Naive thymus-derived CD8-positive, alpha-beta T cell (primary cell): ENCODE measurements at places on chromosomes 5 and 9. TPM values are rescaled to one million over a fixed set of nuclear protein-coding genes. Genes with fewer than 3 reads are reported as not detected.

DNA sequence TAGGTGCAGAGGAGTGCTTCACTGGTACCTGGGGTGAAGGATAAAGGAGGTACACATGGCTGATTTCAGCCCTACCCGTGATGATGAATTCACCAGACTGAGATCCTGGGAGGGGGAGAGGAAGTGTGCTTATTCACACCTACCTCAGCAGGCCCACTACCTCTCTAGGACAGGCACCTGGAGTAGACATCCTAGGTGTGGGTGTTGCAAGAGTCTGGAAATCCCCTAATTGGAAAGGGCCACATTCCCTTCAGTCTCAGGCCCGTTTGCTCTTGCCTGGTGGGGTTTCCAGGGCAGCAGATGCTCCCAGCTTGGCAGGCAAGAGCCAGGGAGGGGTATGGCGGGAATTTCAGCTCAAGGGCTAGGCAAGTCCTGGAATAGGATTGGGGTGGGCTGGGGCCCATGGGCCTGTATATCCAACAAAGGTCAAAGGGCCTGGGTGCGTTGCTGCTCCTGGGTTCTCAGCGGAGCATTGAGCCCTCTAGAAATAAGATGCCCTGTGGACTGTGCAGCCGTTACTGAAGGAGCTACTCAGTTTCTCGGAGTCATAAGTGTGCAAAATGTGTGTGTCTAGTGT lies 5.8 kb upstream of the CCL21 start:
- H3K4me1 ChIP-seq: no peaks in the 10 kb centered on the region
- H3K27ac ChIP-seq: no peak overlapping the region
- DNase-seq: no peak
- peaks cover 8% of the 10 kb centered on the region for H3K27me3 ChIP-seq
- H3K36me3 ChIP-seq: no peaks in the 10 kb centered on the region
- no peak overlapping the region for H3K4me3 ChIP-seq

- no peak overlapping the region for H3K4me3 ChIP-seq
- H3K36me3 ChIP-seq: no peaks in the 10 kb centered on the region
- no peaks in the 10 kb centered on the region for H3K27me3 ChIP-seq
- no peak for DNase-seq
These were observed 33.7 kb upstream of the ITGA1 start for GRCh38 chr5:52754051-52754450.

GRCh38 chr9:7879551-7880245 lies 80.1 kb upstream of the DMAC1 start:
- no peak overlapping the region for H3K27ac ChIP-seq
- H3K4me1 ChIP-seq: peaks cover 22% of the 10 kb centered on the region
- H3K36me3 ChIP-seq: peaks cover 48% of the 10 kb centered on the region
- H3K27me3 ChIP-seq: no peaks in the 10 kb centered on the region

DNA sequence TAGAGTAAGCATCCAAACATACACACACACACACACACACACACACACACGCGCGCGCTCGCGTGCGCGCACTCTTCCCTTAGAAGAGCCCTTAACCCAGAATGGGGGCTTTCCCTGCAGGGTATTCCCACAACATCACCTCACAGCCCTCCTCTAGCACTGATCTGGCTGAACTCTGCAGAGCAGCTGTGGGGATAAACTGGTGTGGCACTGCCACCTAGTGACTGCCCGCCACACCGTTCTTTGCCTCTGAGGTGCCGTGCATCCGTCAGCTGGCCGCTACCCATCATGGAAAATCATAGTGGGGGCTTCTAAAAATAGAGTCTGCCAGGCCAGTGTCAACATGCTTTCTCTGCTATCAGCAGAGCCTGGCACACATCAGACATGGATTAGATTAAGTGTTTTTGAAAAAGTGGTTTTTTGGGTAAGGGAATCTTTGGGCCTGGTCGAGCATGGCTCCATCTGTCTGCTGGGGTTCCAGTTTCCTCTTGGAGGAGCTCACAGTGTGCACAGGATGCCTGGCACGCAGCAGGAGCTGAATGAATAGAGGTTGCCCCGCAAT lies 88.1 kb downstream of the KCNN2 start:
- no peak for DNase-seq
- no peaks in the 10 kb centered on the region for H3K36me3 ChIP-seq
- H3K4me1 ChIP-seq: peaks cover 2% of the 10 kb centered on the region
- no peak overlapping the region for H3K4me3 ChIP-seq

- DNase-seq: no peak
- no peak overlapping the region for H3K27ac ChIP-seq
- no peak overlapping the region for H3K4me3 ChIP-seq
These were observed 15.8 kb downstream of the EXOC3 start for GRCh38 chr5:458547-459353.

GRCh38 chr5:173411791-173412555 lies 83.8 kb upstream of the STC2 start:
- H3K27ac ChIP-seq: no peak overlapping the region
- no peaks in the 10 kb centered on the region for H3K4me1 ChIP-seq
- no peaks in the 10 kb centered on the region for H3K36me3 ChIP-seq
- H3K4me3 ChIP-seq: no peak overlapping the region

GRCh38 chr9:89311346-89312221 lies 589 bp downstream of the CKS2 start:
- peak overlapping the region; percentile 97 for H3K4me3 ChIP-seq
- peaks cover 17% of the 10 kb centered on the region for H3K4me1 ChIP-seq
- no peaks in the 10 kb centered on the region for H3K27me3 ChIP-seq
- H3K36me3 ChIP-seq: peaks cover 8% of the 10 kb centered on the region

- H3K36me3 ChIP-seq: no peaks in the 10 kb centered on the region
- H3K27me3 ChIP-seq: no peaks in the 10 kb centered on the region
- DNase-seq: no peak
- H3K27ac ChIP-seq: no peak overlapping the region
These were observed 27.9 kb downstream of the GADD45G start for GRCh38 chr9:89632736-89633135.

DNA sequence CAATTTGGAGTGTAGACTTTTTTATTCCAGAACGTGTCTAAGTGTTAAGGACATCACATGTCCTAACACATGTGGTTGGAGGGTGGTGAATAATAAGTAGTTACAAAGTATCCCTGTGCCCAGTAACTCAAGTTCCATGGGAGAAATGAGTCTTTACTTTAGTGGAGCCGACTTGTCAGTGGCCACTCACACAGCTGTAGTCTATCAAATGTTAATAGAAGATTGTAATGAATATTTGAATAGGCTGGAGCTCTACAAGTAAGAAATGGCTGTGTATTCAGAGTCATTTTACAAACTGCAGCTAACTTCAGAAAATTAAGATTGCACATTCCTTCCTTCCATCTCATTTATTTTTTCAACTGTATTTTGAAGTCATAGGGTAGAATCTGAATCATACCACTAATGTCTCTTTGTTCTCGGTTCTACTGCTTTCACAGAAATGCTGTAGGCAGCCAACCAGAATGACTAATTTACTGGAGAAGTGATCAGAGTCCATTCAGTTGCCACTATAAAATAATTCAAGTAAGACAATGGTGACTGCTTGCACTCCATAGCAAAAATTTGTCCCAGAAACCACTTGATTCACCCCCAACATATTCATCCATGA lies 394.8 kb downstream of the NR2F1-AS1 start:
- no peaks in the 10 kb centered on the region for H3K4me1 ChIP-seq
- no peaks in the 10 kb centered on the region for H3K36me3 ChIP-seq
- H3K27ac ChIP-seq: no peak overlapping the region

DNA sequence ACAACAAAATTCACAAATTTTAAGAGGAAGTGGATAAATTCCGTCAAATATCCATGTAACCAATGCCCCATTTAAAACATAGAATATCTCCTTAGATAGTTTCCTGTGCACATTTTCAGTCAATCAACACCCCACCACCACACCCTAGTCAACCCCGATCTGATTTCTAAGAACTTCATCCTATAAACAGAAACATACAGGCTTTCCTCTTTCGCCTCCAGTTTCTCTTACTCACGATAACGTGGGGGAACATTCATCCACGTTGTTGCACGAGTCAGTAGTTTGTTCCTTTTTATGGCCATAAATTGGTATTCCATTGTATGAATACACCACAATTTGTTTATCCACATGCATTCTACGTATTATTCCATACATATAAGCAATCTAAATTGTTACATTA lies 35.6 kb upstream of the TRIO start:
- no peak for DNase-seq
- H3K4me3 ChIP-seq: no peak overlapping the region
- peaks cover 2% of the 10 kb centered on the region for H3K36me3 ChIP-seq
- peaks cover 5% of the 10 kb centered on the region for H3K27me3 ChIP-seq
- peaks cover 4% of the 10 kb centered on the region for H3K4me1 ChIP-seq
- no peak overlapping the region for H3K27ac ChIP-seq

DNA sequence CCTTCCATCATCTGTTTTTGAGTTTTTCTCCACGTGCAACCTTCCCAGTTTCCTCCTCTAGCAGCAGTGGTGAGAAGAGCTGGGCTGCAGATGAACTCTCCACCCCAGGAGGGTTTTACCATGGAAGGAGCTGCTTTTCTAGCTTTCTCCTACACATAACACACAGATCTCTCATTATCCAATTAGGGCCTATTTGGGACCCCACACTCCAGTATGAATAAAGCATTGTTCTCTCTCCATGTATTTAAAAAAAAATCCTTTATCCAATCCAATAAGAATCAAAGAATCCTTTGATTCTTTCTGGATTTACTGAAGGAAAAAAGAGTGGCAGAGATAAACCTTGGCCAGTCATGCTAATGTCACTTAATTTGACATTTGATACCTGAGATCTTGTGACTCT lies 31.6 kb upstream of the NAA35 start:
- H3K27me3 ChIP-seq: no peaks in the 10 kb centered on the region
- no peak overlapping the region for H3K4me3 ChIP-seq
- H3K36me3 ChIP-seq: peaks cover 4% of the 10 kb centered on the region
- no peak for DNase-seq
- H3K27ac ChIP-seq: no peak overlapping the region

GRCh38 chr5:63957617-63958016 lies 4.6 kb downstream of the HTR1A start:
- H3K36me3 ChIP-seq: peaks cover 4% of the 10 kb centered on the region
- H3K27me3 ChIP-seq: peaks cover 22% of the 10 kb centered on the region
- H3K4me3 ChIP-seq: no peak overlapping the region
- no peaks in the 10 kb centered on the region for H3K4me1 ChIP-seq

DNA sequence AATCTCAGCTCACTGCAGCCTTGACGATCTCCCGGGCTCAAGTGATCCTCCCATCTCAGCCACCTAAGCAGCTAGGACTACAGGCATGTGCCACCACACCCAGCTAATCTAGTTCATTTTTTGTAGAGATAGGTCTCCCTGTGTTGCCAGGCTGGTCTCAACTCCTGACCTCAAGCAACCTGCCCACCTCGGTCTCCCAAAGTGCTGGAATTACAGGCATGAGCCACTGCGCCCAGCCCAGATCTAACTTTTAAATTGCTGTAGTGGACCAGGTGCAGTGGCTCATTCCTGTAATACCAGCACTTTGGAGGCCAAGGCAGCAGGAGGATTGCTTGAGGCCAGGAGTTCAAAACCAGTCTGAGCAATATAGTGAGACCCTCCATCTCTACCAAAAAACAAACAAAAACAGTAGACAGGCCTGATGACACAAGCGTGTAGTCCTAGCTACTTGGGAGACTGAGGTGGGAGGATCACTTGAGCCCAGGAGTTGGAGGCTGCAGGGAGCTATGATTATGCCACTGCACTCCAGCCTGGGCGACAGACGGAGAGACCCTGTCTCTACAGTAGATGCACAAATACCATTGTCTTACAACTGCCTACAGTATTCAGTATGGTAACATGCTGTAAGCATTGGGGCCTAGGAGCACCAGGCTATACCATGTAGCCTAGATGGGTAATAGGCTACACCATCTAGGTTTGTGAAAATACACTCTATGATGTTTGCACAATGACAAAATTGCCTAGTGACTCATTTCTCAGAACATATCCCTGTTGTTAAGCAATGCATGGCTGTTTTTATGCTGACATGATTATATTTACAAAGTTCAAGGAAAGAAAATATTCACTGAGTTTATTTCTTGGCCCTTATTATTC lies 1.5 kb upstream of the SIT1 start:
- DNase-seq: no peak
- H3K4me3 ChIP-seq: peak overlapping the region; percentile 95
- H3K27me3 ChIP-seq: no peaks in the 10 kb centered on the region
- H3K36me3 ChIP-seq: peaks cover 3% of the 10 kb centered on the region

DNA sequence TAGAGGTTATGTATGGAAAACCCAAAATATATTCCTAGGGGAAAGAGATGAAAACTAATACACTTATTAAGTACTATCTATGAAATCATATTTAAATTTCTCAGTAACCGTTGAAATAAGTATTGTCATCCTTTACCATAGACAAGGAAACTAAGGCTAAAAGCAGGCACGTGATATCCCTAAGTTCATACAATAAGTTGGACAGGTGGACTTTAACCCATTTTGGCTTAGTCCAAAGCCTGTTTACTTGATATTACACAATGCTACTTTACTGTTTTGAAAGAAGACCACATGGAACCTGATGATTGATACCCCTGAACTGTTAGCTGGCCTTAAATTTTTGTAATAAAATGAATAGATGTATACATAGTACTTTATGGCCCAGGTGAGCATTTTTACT lies 3.5 kb downstream of the NFX1 start:
- DNase-seq: no peak
- peaks cover 4% of the 10 kb centered on the region for H3K36me3 ChIP-seq
- no peaks in the 10 kb centered on the region for H3K27me3 ChIP-seq
- peaks cover 87% of the 10 kb centered on the region for H3K4me1 ChIP-seq
- peak overlapping the region; percentile 40 for H3K27ac ChIP-seq

GRCh38 chr9:136820971-136821825 lies 13.4 kb downstream of the RABL6 start:
- H3K4me3 ChIP-seq: no peak overlapping the region
- H3K36me3 ChIP-seq: peaks cover 24% of the 10 kb centered on the region
- DNase-seq: no peak

DNA sequence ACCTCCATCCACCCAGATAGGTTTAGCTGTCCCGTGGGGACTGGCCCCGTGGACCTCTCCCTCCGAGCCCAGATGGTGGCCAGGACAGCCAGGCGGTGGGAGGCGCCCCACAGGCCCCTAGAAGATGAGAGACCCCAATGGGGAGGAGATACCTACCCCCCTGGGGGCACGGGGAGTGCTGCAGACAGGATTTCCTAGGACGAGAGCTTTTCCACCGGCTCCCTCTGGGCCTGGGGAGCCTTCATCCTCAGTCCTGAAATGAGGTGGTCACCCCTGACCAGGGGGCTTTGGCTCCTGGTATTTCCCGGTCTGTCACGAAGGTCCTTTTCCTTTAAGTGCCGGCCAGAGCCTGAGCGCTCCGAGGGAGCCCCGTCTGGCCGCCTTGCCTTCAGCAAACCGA lies 46.8 kb downstream of the MRPL36 start:
- no peaks in the 10 kb centered on the region for H3K4me1 ChIP-seq
- peaks cover 17% of the 10 kb centered on the region for H3K27me3 ChIP-seq
- DNase-seq: no peak

The GRIA1 gene
- polyA plus RNA-seq: not detected

The LECT2 gene
- not detected for polyA plus RNA-seq
